NCI-H1417 treated with DMSO at 0.1 percent for 48 hours (cell line): ENCODE measurements at places on chromosomes 2 and 18.
A peak's percentile ranks its signal among the peaks of the same experiment; 100 is the strongest.

DNA sequence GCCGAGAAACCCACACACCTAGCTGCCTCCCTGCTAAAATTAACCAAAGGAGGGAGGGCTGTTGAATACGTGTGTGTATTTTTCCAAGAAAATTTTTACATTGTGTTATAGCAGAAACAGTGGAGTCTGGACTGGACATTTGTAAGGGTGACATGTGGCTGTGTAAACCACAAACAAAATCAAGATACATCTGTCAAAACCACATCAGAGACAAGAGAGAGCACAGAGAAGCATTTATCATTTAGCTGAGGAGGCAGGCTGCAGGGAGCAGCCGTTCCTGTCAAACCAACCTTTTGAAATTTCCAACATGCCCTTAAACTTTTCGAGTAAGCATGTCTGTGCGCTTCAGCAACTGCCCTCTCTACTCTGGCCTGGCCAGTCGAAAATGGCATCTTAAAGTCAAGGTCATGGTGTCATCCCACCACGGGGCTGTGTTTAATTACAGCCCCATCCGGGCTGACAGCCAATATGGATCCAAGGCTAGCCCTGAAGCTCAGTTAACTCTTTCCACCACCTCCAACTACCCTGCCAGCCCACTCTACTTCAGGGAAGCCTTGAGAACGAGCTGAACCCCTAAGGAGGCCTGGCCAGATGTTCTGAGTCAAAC is 8.4 kb downstream of the BCL11A start:
- DNase-seq, result no peak

DNA sequence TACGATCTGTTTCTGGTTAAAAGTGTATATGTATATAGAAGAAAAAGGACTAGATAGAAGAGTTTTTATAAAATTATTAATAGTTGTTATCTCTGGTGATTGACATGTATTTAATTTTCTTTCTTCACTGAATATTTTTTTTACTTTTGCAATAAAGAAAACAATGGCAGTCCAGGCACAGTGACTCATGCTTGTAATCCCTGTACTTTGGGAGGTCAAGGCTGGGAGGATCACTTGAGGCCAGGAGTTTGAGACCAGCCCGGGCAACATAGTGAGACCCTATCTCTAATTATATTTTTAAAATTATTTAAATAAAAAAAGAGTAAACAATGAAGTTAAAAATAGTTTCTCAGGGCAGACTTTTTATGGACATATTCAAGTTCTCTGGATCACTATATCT is 114.7 kb downstream of the FAM117B start:
- DNase-seq, result no peak

- DNase-seq, result no peak
Measured at GRCh38 chr2:64225491-64225890, 81.3 kb upstream of the PELI1 start.

GRCh38 chr2:68292108-68292710 is 27.5 kb downstream of the CNRIP1 start:
- DNase-seq, result peak; percentile 14

DNA sequence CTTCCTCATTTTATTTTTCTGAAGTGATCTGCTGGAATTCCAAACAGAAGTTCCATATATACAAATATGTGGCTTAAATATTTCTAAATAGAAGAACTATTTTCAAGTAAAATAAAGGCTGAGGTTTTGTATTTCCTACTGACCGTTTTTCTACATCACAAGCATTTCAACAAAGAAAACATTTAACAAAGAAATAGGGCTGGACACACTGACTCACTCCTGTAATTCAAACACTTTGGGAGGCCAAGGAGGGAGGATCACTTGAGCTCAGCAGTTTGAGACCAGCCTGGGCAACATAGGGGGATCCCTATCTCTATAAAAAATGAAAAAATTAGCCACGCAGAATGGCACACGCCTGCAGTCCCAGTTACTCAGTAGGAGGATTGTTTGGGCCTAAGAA is 44.6 kb downstream of the TANK start:
- no peak for DNase-seq

DNA sequence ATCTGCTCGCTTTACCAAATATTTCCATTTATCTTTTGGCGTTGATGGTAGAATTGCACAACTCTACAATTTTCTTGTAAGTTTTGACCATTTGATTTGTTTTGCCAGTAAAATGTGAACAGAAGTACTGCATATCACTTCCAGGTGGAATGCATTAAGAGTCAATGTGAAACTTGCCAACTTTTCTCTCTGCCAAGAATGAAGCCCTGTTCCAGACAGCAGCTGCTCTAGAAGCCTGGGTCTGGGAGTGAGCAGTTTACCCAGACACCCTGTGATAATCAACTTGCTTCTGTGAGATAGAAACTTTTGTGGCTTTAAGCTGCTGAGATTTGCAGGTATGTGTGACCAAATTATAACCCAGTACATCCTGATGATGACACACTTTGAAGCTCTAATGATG is 115.9 kb upstream of the SYT4 start:
- DNase-seq, result no peak

- no peak for DNase-seq
Measured at GRCh38 chr2:105872142-105872728, 127.5 kb downstream of the NCK2 start.

DNA sequence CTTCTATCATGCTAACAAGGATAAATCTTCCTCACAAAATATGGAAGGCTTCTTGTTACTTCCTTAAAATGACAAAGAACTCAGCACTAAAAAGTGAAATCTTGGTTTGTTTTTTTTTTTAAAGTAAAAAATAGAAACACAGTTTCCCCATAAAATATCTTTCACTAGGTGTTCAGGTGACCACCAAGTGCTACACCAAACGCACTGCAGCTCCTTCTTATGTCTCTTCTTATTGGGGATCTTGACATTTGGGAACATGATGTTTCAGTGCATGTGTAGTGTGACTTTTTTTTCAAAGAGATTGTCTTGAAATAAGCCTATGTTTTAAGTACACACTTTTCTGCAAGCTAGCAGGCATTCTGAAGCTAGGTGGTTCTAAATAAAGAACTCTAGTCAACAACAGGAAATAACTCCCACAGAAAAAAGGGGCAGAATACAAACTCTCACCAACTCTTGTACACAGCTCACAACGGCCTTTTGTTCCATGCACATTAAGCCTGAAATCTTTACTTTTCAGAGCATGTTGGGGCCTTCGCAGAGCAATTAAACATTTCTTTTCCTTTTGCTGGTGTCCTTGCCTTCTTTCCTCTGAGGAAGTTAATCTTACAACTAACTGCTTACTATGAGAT is 13.2 kb upstream of the SERTAD2 start:
- DNase-seq, result no peak

DNA sequence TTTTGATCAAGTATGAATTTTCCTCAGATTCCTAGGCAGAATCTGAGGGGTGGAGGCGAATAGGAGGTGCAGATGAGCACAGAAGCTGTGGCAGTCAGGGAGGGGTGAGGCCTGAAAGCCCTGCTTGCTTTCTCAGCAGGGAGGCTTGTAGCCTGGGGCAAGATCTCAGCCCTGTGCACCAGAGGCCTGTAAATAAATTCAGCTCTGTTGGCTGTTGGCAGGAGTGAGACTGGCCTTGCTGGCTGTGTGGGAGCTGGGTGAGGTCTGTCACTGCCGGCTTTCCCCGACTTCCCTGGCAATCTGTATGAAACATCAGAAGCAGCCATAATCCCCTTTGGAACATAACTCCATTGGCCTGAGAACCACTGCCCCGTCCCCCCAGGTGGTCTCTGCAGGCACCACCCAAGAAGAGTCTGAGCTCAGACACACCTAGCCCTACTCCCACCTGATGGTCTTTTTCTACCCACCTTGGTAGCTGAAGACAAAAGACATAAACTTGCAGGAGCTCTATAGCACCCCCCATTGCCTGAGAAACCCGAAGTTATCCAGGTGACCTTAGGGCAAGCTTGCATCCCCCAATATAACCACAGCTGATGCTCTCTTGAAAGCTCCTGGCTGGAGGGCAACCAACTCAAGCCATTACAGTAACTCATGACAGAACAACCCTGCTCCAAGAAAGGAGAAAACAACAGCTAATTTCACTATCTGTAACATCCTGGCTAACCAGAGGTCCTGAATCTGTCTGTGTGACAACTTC is 32.3 kb downstream of the EVA1A start:
- DNase-seq, result no peak

- peak; percentile 61 for DNase-seq
Measured at GRCh38 chr2:218387369-218388194, 5.5 kb downstream of the SLC11A1 start.

- no peak for DNase-seq
Measured at GRCh38 chr2:215833531-215834162, 179.7 kb downstream of the MREG start.

DNA sequence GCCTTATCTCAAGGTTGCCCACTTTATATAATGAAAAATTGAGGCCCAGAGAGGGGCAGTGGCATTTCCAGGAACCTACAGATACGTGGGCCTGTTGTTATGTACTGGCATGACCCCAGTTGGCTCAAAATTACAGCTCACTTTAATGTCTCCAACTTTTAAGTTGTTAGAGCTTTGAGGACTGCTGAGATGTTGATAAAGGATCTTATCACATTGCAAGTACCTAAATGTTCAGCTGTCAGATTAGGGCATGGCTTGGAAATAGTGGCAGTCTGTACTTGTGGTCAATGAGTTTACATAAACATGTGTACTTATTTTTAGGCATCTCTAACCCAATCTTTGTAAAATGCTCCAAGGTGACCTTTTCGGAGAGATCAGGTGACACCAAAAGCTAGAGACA is 14.6 kb downstream of the SLC4A5 start:
- DNase-seq, result no peak

GRCh38 chr2:109437325-109438090 is 176.3 kb downstream of the SEPTIN10 start:
- DNase-seq, result no peak

DNA sequence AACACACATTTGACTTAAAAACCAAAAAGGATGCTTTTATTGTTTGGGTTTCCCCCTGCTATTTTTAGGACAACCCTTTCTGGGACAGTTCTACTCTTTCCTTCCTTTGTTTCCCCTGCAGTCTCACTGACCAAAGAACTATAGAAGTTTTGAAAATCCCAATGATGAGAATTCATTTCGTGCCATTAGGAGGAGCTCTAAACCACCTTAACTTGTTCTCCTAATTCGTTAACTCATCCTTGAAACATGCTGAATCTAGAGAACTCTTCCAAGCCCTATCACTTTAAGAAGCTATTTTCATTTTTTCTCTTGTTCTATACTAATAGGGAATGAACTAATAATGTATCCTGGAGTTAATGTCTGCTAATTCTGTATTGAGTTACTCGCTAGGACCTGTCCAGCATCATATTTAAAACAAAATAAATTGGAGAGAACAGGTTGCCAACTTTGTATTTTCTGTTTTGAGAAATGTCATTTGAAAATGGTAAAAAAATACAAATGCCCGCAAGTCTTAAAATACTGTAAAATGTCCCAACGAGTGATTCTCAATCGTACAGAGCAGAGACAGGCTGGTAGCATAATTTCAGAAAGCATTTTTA is 62.9 kb downstream of the AFTPH start:
- no peak for DNase-seq

DNA sequence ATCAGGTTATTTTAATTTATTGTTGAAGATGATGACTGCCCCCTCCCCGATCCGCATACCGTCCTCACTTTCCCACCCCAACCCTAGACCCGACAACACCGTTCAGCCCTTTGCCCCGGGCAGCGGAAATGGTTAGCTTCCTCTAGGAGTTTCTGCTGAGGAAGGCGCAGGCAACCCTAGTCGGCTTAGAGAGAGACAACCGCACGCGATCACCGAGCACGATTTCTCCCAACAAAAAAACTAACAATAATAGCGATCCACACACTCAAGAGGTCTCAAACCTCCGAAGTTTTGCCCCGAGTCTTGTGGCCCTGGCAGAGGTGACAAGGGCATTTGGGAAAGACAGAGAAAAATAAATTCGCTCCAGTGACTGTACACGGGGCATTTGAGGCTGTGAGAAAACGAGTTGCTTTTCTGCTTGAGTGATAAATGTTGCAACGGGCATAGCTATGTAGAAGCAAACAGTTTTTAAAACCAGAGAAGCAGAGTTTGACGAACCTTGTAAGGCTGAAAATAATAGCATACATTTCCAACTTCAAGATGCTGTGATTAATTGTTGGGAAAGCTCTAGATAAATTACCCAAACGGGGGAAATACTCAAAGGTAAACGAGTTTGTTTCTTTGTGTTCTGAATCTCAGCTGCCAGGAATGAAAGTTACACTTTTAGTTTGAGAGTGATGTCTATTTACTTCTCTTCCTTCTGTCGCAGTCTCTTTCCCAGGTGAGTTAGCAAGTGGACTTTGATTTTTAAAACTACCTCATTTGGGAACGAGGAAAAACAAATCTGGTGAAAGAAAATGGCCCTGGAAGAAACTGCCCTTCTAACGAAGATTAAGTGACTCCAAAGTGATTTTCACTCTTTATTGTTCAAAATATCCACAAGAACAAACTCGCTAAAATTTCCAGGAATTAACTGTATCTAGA is 11.0 kb upstream of the SIX3 start:
- DNase-seq, result no peak

- DNase-seq, result no peak
Measured at GRCh38 chr2:124121106-124121505, 96.0 kb downstream of the CNTNAP5 start.

DNA sequence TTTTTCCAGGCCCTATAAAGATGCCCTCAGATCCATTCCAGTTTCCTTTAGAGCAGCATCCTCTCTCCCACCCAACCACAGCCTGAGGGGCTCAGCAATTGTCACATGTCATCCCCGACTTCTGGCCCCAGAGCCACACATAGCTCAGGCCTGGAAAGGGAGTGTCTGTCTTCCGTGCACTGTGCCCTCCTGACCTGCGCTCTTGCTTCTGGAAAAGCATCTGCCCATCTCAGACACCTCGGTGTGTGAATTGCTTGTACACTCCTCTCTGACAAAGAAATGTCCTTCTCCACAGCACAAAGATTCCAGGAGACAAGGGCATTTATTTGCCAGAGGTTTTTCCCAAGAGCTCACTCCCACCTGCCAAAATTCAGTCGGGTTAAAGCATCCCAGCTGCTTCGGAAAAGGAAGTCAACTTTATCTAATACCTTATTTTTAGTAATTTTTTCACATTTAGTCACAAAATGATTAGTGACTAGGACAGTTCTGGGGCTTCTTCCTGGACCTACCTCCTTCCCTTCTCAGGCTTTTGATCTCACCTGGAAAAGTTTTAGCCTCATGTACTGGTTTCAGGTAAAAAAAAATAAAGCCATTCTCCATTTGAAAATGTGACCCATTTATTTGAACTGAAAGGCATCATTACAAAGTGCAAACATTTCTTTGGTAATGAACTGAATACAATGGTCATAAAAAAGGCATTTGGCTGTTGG is 112.9 kb downstream of the PXDN start:
- no peak for DNase-seq
